D341Med (cell line): ENCODE measurements at places on chromosomes 1 and 21.

- no peak for DNase-seq
Measured at GRCh38 chr1:213995603-213996002, 7.8 kb downstream of the PROX1 start.

- DNase-seq = no peak
Measured at GRCh38 chr21:45333583-45334121, 46.0 kb upstream of the POFUT2 start.

- no peak for DNase-seq
Measured at GRCh38 chr1:41780916-41781315, 137.8 kb downstream of the HIVEP3 start.

GRCh38 chr1:168348146-168348709 lies 67.6 kb downstream of the TBX19 start:
- no peak for DNase-seq

- no peak for DNase-seq
Measured at GRCh38 chr1:107414550-107414949, 273.7 kb downstream of the NTNG1 start.

DNA sequence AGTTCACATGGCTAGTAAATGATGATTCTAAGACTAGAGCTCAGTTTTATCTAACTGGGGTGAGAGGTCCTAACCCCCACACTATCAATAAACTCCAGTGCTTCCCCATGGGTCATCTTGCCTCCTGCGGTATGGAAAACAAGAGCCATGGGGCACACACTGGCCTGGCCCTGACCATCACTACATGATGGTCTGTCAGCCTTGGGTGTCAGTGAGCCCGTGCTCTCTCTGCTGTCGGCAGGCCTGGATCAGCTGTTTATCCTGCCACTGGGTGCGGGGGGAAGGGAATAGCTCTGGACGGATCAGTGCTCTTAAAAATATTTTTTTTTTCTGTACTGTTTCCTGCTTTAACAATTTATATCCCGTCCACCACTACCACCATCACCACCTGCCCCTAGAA lies 255.0 kb upstream of the ADGRL2 start:
- no peak for DNase-seq

GRCh38 chr1:9240914-9241820 lies 6.6 kb downstream of the H6PD start:
- DNase-seq = no peak

DNA sequence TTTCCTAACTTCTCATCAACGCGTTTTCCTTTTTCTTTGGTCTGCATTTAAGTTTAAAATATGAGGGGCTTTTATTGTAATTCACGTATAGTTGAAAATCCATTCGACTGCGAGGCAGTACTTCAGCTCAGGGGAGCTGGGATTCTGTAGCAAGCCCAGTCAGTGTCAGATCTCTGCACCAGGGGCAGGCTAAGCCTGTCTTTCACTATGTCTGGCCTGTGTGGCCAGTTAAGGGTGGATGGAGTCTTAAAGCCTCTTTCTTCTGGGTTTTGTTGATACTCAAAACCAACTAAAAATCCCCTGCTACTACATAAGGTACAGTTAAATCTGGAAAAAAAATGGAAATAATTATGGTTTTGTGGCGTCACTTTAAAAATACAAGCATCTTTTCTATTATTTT lies 124.7 kb downstream of the TYW3 start:
- DNase-seq = no peak

DNA sequence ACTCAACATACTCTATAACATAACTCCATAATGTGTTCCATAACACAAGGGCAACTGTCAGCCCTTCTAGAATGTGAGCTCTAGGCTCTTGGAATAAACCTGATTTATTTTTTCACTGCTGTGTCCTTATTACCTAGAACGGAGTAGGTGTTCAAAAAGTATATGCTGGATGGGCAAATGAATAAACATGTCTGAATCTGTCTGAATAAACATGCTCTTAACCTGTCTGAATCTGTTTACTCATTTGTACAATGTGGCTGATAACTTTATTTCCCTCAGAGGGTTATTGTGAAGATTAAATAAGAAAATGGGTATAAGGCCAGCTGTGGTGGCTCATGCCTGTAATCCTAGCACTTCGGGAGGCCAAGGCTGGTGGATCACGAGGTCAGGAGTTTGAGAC lies 42.3 kb downstream of the AZIN2 start:
- DNase-seq = no peak

DNA sequence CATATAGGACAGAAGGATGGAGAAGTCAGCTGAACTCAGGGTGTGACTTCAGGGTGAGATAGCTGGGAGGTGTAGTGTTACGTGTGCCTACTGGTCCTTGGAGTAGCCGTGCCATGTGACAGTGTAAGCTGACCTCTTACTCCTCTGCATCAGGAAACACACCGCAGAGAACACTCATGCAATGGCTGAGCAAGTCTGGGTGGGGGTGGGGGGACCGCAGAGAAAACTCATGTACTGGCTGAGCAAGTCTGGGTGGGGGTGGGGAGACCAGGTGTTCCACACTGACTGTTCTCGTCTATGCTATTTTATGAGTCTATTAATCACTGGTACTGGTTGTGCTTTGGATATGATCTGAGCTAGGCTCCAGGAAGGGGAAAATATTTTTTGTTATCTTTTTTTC lies 233.1 kb downstream of the PAPPA2 start:
- DNase-seq = no peak

GRCh38 chr1:214224611-214225354 lies 56.2 kb upstream of the SMYD2 start:
- no peak for DNase-seq

- DNase-seq = no peak
Measured at GRCh38 chr1:24089027-24089742, 22.8 kb downstream of the MYOM3 start.

- no peak for DNase-seq
Measured at GRCh38 chr1:215661033-215661432, 93.9 kb downstream of the KCTD3 start.

GRCh38 chr21:35249636-35250035 lies 200.5 kb upstream of the RUNX1 start:
- no peak for DNase-seq

DNA sequence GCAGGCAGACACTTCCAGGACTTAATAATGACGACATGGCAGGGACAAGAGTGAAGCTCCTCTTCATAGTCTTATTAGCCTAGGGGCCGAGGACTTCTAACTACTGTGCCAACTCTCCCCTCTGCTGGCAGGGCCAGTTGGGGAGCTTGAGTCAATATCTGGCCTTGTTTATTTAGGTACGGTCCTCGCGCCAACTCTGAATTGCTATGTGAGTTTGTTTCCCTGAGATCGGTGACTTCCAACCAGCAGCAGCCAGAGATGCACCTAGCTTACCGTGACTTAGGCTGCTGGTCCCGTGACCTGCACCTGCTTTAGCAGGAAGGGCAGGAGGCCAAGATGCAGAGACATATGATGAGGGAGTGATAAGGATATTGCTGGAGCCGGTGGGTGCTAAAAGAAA lies 451.1 kb downstream of the PCP4 start:
- DNase-seq = no peak

- DNase-seq = no peak
Measured at GRCh38 chr1:15508700-15509487, 15.1 kb downstream of the CASP9 start.

DNA sequence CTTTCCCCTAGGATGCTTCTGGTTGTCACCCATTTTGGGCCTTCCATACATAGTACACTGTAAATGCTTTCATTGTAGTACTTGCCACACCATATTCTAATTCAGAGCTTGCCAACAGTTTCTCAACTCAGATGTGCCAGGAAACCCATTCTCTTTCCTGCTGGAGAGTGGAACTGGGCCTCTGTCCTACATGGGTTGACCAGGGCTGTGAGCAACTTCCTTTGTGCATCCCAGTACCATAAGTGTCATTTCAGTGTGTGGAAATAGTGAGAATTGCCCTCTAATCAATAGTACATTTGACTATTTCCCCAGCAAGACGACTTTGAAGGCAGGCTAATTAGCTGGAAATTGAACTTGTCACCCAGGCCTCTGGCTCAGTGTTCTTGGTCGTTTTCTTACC lies 74.8 kb downstream of the MTR start:
- no peak for DNase-seq

DNA sequence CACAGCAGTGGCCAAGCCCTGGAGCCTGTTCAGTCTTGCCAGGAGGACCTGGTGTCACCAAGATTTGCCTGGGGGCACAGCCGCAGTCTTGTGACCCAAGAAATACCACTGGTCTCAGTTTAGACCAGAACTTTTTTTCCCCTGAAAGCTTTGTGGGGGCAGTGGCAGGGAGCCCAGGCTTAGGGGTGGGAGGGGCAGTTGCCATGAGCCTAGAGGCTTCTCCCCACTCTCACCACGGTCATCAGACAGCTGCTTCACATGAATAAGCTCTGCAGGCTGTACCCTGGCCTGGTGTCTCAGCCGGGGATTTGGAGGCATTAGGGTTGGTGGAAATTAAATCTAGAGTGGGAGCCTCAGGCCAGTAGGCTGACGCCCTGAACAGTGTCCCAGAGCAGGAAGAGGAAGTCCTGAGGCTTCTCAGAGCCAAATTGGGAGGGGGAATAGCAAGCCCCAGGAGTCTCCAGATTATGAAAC lies 73.7 kb downstream of the SLC16A1 start:
- peak; percentile 62 for DNase-seq

GRCh38 chr21:33811167-33812010 lies 104.2 kb downstream of the ATP5PO start:
- DNase-seq = no peak

DNA sequence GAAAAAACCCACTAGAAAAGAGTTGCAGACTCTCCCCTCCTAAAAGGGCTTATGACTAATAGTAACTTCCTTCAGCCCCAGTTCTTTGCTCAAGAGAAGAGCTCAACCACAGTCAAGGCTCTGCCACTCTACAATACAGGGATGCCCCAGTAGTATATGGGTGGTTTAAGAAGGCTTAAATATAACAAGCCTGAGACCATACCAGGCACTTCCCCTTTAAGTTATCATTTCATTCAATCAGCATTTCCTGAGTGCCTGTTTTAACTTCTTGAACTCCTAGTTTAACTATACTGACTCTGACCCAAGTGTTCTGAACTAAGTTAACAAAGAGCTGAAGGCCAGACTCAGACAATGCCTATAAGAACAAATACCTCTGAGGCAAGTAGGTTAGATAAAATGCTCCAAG lies 19.8 kb downstream of the PRPF38A start:
- no peak for DNase-seq

GRCh38 chr1:223350361-223350908 lies 13.5 kb downstream of the SUSD4 start:
- DNase-seq = no peak

DNA sequence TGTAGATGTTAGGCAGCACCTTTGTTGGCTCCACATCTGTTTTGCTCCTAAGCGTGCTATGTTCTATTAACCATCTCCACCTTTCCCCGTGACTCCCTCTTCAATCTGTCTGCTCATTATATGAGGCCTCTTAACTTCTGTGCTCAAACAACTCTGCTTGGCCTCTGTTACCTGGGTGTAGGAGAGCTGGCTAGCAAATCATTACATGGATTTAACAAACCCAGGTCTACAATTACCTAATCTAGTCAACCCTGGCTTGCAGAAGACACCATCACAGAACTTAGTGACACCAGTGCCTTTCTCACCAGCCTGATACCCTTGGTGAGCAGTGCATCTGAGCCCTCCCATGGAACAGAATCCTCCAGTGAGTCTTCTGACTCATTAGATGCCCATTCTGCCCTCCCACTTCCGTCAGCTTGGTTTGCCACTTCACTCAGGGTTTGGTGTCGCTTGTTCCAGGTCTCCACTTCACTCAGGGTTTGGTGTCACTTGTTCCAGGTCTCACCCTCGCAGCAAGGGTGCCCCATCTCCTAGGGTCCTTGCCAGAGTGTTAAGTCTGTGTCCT lies 92.0 kb upstream of the KIF26B start:
- DNase-seq = no peak

DNA sequence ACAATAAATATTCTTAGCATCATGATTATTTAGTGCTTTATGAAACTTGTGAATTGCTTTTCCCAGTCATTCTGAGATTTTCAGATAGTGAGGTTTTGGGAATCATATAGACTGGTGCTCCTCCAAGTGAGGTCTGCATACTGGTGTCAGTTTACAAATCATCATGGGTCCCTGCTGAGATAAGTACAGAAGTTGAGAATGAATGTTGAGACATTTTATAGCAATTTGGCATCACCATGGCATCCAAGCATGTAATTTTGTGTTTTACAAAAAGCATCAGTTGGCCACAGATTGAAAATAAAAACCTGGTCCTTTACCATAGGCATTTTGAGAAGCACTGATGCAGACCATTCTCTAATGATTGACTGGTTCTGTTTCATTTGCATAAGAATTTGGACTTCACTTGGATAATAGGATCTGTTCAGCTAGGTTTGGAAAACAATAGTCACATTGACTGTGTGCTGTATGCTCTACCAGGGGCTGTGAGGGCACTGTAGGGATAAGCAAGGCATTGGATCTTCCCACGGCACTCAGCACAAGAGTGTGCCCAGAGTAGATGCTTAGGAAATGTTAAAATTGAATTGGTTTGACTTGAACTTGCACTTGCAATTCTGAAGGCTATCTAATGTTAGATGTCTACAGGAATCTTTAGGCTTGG lies 79.0 kb upstream of the JUN start:
- DNase-seq = no peak

- peak; percentile 17 for DNase-seq
Measured at GRCh38 chr21:44413566-44414290, 41.6 kb upstream of the LRRC3 start.

- DNase-seq = no peak
Measured at GRCh38 chr1:214075305-214075998, 87.7 kb downstream of the PROX1 start.

- DNase-seq = no peak
Measured at GRCh38 chr1:111903871-111904449, 85.5 kb downstream of the KCND3 start.

DNA sequence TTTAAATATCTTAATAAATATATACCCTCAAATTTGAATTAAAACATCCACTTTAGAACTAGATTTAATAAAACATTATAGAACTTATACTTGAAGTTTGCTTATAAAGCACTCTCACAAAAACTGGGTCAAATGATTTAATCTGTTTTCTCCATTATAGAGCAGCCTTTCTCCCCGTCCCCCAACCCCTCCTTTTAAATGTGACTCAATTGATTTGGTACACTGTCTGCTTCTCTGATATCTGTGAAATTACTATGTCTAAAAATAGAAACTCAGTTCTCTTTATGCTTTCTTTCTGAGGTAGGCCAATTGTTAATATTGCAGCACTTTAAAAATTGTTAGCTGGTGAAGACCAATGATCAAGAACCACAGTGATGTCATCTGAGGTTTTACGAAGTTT lies 6.9 kb upstream of the ZBTB21 start:
- DNase-seq = no peak

DNA sequence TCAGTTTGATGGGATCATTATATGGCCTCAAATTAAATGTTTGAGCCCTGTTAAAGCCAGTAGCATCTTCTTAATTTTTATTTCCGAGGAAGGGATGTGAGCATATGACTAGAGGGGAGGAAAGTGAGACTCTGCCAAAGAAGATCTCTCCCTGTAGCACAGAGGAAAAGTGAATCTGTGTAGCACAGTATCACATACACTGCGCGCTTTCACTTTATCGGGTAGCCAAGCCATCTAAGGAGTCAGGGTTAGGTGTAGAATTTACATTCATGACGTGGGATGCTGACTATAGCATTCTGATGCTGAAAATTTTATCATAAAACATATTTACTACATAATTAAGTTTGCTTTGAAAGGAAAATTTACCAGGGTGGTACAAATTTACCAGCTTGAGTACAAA lies 24.0 kb downstream of the LRRC8D start:
- no peak for DNase-seq

GRCh38 chr1:89041119-89041641 lies 18.5 kb upstream of the GBP3 start:
- no peak for DNase-seq
